ENCODE measurements at places on chromosomes 7 and 10.
A peak's percentile ranks its signal among the peaks of the same experiment; 100 is the strongest.

- no peak for DNase-seq
Observed at GRCh38 chr10:128241023-128241422, 114.8 kb upstream of the MKI67 start.

- DNase-seq = no peak
Observed at GRCh38 chr10:111089293-111089692, 12.5 kb downstream of the ADRA2A start.

- DNase-seq = no peak
Observed at GRCh38 chr10:113221756-113222168, 271.7 kb downstream of the TCF7L2 start.

DNA sequence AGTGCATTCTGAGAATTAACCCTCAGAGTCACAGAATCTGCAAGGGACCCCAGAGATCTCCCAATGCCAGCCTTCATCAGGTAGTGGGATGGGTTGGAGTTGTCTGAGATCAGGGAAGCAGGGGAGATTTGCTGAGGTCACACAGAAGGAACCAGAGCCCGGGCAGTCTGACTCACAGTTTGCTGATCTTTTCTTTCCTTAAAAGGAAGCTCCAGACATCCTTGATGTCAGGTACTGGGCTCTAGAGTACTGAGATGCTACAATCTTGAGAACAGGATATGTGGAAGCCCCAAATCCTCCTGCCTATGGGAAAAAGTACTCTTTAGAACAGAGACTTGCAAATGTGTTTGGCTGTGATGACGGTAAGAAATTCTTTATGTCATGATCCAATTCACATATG, 706 bp downstream of the TBATA start:
- no peak for DNase-seq

DNA sequence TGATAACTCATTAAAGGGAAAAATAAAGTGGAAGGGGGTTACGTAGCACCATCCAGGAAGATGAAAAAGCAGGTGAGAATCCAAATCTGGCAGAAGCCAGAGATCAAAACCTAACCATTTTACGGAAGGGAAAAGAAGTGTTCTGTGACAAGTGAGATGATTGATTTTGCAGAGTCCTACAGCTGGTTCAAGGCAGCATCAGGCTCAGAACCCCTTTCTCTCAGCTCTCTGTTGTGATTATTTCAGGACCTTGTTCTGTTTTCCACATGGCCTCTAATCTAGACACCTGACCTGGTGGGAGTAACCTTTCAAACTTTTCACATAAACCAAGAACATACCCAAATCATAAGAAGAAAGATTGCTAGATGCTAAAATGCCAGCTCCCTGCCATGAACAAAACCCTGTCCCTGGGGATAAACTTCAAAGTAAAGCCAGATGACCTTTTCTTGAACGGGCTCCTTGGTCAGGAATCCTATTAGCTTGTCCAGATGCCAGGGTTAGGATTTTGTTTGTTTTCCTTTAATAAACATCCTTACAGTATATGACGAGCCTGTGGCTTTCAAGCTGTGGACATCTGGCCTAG, 5.9 kb downstream of the DUSP5 start:
- no peak for DNase-seq

DNA sequence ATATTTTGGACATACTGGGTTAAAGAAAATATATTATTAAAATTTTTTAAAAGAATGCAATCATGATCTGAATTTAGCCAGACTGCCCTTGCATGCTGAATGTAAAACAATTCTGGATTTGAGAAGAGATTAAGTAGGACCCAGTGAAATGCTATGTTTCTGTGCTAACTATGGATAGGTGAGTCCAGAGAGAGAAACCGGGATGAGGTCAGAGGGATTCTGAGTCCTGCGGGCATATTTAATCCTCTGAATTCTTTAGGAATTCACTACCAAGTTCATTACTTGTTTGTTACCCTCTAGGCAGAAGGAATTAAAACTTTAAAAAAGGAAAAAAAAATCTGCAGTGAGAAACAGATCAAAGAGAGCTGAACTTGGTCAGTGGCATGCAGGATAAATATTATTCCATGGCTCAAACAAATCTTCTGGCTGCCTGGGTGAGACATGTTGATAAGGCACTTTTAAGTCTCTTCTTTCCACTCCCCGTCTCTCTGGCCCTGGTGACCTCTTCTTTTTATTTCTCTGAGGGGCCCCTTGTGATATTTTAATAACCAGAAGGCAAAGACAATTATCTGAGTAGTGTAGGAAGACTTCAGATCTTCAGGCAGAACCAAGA, 50.2 kb upstream of the LYZL1 start:
- DNase-seq = no peak

DNA sequence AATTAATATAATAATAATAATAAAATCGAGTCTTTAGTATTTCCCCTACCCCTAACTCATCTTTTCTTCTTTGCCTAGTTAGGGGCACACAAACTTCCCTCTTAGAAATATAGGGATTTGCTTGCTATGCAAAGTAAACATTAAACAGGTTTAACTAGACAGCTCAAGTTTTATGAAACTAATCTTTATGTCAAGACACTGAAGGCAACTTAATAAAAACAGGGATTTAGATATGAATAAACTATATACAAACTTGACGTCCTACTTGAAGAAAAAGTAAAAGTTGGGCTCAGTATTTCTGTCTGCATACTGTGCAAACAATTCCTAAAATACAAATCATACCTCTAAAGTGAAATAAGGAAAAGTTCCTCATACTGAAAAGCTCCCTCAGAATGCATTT, 52.1 kb upstream of the CAV2 start:
- no peak for DNase-seq

GRCh38 chr10:102595897-102596296, 48.4 kb upstream of the TRIM8 start:
- no peak for DNase-seq

GRCh38 chr10:15106352-15107013, 9.3 kb downstream of the RPP38 start:
- peak; percentile 76 for DNase-seq

DNA sequence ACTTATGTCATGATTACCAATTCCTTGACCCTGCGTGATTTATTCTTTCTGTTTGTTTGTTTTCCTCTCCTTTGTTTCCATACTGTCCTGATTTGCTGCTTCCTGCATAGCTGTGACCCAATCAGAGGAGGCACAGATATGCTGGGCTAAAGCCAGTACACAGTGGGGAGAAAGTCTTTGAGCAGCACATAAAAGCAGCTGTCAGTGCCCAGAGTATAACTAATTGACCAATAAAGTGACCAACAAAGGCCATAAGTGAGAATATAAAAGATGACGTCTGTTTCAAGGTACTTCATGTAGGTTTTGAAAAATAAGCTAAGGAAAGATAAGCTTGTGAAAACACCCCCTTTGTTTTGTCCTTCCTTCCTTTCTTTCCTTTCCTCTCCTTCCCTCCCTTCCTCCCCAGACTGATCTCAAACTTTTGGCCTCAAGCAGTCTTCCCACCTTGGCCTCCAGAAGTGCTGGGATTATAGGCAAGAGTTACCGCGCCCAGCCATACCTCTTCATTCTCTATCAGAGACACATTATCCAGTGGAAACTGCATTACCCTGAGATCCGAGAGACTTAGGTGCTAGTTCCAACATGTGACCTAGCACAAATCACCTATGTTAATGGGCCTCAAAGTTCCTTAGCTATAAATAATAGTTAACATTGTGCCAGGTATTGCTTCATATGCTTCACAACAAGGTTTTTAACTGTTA, 17.0 kb downstream of the BCAP29 start:
- DNase-seq = no peak

GRCh38 chr10:3960496-3960895, 175.5 kb upstream of the KLF6 start:
- DNase-seq = no peak

DNA sequence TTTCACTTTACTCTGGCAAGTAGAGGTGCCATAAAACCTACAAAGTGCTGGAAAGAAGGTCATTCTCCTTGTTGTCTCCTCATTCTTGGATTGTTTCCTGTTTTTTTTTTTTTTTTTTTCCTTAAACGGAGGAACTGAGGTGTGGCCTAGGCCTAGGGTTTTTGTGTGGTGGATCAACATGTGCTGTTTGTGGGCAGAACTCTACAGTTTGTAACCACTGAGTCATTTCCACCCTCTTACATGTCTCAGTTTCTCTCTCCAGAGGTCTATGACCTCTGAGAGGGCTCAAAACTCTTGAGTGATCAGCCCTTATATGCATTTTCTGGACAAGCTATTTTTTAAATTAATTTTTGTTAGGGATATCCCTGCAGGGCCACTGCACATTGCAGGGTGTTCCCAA, 296.0 kb downstream of the PPP1R3A start:
- DNase-seq = no peak

DNA sequence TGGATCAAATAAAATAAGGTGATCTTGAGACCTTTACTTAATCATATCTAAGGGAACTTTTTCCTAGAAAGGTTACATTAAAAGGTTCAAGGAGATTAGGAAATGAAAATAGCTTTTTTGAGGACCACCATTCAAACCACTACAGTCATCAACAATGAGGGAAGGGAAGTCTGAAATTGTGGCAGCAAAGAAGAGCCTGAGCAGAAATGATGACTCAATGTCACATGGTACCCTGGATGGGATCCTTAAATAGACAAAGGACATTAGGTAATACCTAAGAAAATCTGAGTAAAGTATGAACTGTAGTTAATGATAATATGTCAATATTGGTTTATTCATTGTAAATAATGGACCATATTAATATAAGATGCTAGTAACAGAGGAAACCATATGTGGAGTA, 236.0 kb downstream of the SEMA3D start:
- no peak for DNase-seq

DNA sequence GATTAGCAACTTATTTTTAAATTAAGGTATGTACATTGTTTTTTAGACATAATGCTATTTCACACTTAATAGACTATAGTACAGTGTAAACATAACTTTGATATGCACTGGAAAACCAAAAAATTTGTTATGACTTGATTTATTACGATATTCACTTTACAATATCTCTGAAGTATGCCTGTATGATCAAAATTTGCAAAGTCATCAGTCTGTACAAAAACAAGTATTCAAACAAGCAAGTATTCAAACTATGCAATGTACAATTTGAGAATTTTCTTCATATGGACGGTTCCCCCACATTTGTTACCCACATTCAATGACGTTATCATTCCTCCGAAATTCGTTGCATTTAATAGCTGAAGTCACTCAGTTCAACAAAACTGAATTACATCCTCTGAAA, 147.9 kb downstream of the AVL9 start:
- no peak for DNase-seq

- DNase-seq = no peak
Observed at GRCh38 chr10:50393784-50394467, 142.6 kb upstream of the ASAH2 start.

DNA sequence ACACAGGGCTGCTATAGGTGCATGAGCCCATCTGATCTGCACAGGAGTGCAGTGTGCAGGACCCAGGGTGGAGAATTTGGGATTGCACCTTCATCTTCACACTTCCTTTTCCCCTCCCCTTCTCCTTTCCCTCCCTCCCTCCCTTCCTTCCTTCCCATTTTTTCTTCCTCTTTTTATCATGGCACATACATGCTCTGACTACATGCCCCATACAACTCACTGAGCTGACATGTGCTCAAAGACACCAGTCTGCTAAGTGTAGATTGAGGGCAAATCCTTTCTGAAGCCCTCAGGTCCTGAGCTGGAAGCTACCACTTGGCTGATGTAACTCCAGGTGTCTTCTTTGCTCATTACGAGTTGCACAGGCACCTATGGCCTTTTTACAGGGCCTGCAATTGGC, 365.3 kb upstream of the ZNF32 start:
- no peak for DNase-seq

- DNase-seq = no peak
Observed at GRCh38 chr10:124198125-124198501, 104.7 kb upstream of the CHST15 start.

- DNase-seq = no peak
Observed at GRCh38 chr10:35445150-35445884, 109.0 kb downstream of the CCNY start.

DNA sequence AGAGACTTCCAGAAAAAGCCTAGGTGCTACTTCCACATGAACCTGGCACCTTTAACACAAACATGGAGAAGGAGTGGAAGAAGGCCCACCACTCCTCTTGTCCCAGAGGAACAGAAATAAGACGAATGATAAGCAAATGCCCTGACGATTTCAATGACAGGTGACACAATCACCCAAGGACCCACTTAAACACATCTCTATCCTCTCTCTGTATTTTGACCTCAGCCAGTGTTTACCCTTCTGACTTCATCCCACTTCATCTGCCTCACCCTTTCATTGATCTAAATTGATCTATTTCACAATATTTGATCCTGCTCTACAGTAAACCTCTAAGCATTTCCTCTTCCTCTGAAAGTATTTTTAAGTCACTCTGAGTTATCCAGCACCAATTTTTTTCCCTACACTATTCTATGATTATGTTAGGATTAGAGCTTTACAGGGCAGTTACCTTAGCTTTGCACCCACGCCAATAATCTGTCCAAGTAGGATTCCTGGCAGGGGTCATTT, 9.1 kb downstream of the GOT1 start:
- DNase-seq = no peak

DNA sequence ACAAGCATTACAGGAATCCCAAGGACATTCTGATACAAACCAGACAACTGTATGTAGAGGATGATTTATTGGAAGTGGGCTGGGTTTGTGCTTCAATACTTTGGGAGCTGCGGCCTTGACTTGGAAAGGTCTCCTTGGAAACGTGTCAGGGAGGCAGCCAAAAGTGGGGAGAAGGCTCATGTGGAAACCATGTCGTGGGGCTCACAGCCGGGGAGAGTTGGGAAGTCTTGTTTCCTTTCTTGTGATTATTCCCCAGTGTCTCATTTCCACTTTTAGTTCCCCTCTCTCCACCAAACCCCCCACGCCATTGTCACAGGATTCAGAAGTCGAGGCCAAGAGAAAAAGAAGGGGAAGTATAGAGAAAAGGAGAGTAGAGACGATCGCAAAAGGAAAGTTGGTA, 53.9 kb upstream of the SFMBT2 start:
- DNase-seq = no peak

- DNase-seq = peak; percentile 16
Observed at GRCh38 chr7:36153571-36154097, 580 bp downstream of the EEPD1 start.
